ENCODE measurements at places on chromosomes 4 and X.

- no peak for DNase-seq
Observed at GRCh38 chrX:150531467-150531866, 37.0 kb upstream of the MTM1 start.

DNA sequence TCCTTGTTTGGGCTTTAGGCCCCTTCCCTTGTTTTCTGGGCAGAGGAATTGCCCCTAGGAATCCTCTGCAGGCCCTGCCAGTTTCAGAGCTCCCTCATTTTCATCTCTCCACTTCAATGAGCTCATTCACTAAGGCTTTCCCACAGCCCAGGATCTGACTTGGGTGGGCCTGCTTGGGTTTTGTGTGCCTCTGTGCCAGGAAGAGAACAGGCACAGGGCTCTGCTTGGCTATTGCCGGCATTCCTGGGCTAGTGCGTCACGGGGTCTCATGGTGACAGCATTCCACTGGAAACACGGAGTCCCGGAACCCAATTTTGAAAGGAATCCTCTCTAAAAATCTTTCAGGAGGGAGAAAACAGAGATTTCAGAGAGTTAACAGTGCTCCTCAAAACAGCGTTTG, 150.5 kb downstream of the VCX3A start:
- no peak for DNase-seq

- DNase-seq = peak; percentile 42
Observed at GRCh38 chr4:183588169-183588675, 70.8 kb downstream of the RWDD4 start.

- DNase-seq = no peak
Observed at GRCh38 chr4:27934871-27935270, 1074.2 kb downstream of the STIM2 start.

DNA sequence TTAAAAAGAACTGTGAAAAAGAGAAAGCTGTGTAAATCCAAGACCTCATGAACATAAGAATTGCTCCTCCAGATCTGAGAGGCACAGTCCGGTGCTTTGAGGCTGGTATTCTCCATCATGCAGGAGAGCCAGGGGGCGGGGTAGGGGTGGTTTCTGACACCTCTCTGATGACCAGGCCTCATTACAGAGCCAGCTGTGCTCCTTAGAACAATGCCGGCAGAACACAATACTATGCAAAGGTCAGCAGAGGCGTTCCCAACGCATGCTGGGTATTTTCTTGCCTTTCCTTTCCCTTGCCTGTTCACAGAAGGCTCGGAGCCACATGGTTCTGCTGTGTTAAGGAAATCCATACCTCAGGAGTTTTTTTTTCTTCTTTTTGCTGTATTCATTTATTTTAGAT, 91.2 kb upstream of the SOD3 start:
- DNase-seq = no peak

DNA sequence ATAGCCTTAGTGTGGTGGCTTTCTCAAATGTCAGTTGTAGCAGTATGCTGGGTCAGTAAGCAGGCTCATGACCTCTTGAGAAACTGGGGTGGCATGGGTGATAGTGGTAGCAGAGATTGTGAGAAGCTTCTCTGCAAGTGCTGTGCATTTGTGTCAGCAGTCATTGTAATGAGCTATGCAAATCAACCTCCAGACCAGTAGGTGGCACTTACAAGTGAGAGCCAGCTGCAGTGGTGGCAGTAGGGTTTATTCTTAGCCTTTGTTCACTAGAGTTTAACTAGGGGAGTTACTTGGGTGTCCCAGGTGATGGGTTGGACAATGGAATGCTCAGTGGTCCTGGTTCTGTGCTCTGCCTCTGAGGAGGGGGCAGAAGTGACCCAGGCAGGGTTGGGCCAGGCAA, 818.7 kb downstream of the PCDH7 start:
- DNase-seq = no peak

- peak; percentile 20 for DNase-seq
Observed at GRCh38 chrX:11908371-11908770, 150.3 kb downstream of the MSL3 start.

GRCh38 chr4:125440814-125441213, 126.1 kb downstream of the FAT4 start:
- no peak for DNase-seq

GRCh38 chrX:44305921-44306320, 37.6 kb downstream of the EFHC2 start:
- no peak for DNase-seq

DNA sequence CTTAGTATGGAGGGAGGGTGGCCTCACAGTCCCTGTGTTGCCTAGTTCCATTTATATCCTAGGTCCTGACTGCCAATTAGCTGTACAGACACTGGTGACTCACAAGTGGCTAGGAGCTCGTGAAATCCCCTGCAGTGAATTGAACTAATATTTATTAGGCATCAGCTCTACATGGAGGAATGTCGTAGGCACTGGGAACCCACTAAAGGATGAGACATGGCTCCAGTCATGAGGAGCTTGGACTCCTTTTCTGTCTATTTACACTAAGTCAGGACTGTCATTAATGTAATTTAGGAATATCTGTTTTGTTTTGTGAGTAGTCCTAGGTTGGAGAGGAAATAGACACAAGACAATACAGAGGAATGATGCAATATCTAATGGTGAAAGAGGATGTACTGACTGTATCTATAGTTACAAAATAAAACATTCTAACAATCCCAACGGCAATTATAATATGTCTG, 67.7 kb downstream of the MID1IP1 start:
- no peak for DNase-seq

All from HEK293T (cell line).